ENCODE measurements at places on chromosomes 2 and 18.

GRCh38 chr2:123916051-123916450 lies 109.0 kb upstream of the CNTNAP5 start:
- no peak for DNase-seq

GRCh38 chr18:9428301-9428706 lies 47.0 kb upstream of the RALBP1 start:
- no peak for DNase-seq

DNA sequence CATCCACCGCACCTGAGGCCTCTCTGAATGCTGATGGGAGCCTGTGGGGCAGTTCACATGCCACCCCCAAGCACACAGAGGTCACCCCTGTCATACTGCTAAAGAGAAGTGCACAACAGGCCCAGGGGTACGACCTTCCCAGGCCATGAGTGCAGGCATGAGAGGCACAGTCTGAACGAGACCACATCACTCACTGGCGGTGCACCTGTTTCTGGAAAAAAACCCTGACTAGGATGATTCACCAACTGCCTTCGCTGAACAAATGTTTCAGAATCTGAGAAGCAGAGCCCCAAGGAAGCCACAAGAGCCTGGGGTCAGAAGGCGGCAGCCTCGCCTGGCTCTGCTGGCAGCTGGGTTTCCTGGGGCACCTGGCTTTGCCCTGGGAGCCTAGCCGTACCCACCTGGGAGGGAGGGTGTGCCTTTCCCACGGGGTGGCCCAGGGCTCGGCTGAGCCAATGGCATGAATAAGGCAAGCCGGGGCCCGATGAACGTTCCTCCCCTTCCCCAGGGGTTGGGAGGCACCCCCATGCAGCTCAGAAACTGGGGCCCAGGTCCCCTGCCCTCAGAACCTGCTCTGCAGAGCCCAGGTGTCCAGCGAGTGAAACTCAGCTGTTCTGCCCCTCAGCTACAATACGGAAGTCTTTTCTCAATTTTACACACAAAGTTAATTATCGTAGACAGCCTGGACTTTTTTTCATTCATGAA lies 73.8 kb downstream of the HDAC4 start:
- no peak for DNase-seq

- no peak for DNase-seq
Measured at GRCh38 chr18:55013685-55014084, 54.4 kb upstream of the CCDC68 start.

GRCh38 chr18:56947236-56947635 lies 199.7 kb upstream of the BOD1L2 start:
- DNase-seq: no peak

GRCh38 chr2:86430368-86430767 lies 10.8 kb upstream of the KDM3A start:
- no peak for DNase-seq

GRCh38 chr2:84796798-84797197 lies 84.1 kb downstream of the TRABD2A start:
- no peak for DNase-seq

GRCh38 chr2:129490641-129491040 lies 488.8 kb upstream of the RAB6C start:
- DNase-seq: no peak

Measured in NCI-H187 treated with DMSO at 0.1 percent for 48 hours (cell line).